ENCODE measurements at places on chromosomes 16 and 17.

GRCh38 chr16:84072014-84072413 is 29.4 kb upstream of the SLC38A8 start:
- DNase-seq = no peak

DNA sequence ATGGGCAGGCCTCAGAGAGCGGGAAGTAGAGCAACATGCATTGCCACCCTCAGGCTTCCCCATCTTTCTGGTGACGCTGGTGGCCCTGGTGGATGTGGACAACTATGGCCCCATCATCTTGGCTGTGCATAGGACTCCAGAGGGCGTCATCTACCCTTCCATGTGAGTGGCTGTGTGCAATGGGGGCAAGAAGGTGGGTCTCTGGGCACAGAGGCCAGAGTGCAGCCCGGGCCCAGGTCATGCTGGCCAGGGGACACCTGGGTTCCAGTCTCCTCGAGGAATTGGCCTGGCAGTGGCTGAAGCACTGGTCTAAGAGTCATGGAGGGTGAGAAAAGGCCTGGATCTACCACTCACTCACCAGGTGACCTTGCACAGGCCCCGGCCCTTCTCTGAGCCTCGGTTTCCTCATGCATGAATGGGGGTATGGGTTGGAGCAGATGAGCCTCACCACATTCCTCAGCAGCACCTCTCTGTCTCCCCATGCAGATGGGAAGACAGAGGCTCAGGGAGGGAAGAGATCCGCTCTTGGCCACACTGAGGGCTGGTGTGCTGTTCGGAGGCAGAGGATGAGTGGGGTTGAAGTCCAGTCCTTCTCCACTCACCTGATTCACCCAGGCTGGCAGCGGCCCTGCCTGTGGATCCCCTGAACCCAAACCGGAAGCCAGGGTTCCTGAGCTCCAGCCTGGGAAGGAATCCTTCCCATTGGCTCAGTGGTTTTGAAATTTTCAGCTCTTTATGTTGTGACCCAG is 7.2 kb upstream of the ADGRG3 start:
- no peak for DNase-seq

DNA sequence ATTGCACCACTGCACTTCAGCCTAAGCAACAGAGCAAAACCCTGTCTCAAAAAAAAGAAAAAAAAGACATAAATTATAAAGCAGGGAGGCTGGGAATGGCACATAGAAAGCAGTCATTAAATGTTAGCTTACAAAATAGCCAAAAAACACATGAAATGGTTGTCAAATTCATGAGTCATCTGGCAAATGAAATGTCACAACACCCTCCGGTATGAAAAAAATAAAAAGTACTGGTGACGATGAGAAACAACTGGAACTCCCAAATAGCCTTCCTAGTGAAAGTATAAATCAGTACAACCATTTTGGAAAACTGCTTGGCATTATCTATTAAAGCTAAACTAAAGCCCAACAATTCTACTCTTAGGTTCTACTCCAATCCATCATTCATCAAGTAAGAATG is 3.5 kb upstream of the KATNB1 start:
- DNase-seq = no peak

GRCh38 chr16:12079412-12079965 is 103.0 kb downstream of the SNX29 start:
- no peak for DNase-seq

DNA sequence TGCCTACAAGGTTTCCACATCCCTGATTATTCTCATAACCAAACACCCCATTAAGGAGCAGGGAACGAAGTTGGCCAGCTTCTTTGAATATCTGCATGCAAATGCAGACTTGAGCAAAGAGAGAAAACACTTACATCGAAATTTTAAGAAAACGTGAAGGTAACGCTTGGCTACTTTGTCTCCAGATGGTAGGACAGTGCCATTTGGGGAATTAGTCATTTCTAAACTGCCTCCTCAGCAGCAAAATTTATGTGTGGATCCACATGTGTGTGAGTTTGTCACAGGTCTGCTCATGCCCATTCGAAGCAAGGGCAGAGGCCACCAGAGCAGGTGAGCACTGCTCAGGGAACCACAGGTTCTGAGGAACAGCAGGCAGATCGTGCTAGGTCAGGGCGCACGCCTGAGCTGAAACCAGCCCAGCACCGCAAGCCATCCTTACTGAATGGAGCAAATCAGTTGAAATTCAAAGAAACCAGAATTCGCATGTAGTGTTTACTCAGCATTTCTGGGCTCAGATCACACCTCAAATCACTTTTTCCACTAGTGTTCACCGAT is 80.1 kb downstream of the SOCS1 start:
- no peak for DNase-seq

GRCh38 chr17:75827308-75828075 is 16.7 kb downstream of the UNC13D start:
- DNase-seq = peak; percentile 49

DNA sequence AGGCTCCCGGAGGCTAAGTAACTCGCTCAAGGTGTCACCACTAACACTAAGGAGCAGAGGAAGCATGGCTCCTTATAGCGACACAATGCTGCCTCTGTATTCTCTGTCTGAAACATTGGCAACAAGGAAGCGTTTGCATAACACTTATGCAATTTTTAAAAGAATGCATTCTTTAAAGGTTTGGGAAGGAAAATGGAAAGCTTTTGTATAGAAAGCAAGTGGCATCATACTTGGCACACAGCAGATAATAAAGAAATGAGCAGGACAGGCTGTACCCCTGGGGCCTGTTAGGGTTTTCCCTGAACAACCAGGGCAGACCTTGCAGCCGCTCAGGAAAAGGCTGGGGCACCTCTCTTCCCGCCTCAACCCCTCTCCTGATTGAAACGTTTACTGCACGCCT is 36.9 kb downstream of the PPL start:
- DNase-seq = no peak

DNA sequence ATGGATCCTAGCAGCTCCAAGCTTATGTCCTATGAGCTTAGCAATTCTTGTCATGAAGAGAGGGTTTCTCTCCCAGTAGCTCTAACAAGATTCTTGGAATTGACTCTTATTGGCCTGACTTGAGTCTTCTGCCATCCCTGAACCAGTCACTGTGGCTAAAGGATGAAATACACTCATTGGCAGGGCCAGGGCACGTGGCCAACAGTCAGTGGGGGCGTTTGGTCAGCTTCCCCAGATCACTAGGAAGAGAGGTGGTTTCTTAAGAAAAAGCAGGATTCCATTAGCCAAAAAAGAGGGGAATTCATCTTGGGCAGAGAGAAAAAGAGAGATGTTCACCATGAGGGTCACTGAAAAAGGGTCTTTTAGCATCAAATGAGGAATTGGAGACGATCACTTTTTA is 363.2 kb downstream of the SNX29 start:
- DNase-seq = no peak

GRCh38 chr16:25747160-25747758 is 55.5 kb downstream of the HS3ST4 start:
- no peak for DNase-seq

All from NCI-H1436 treated with DMSO at 0.1 percent for 48 hours (cell line).